ENCODE measurements at places on chromosomes 11 and 22. TPM values are rescaled to one million over a fixed set of nuclear protein-coding genes. Genes with fewer than 3 reads are reported as not detected.

DNA sequence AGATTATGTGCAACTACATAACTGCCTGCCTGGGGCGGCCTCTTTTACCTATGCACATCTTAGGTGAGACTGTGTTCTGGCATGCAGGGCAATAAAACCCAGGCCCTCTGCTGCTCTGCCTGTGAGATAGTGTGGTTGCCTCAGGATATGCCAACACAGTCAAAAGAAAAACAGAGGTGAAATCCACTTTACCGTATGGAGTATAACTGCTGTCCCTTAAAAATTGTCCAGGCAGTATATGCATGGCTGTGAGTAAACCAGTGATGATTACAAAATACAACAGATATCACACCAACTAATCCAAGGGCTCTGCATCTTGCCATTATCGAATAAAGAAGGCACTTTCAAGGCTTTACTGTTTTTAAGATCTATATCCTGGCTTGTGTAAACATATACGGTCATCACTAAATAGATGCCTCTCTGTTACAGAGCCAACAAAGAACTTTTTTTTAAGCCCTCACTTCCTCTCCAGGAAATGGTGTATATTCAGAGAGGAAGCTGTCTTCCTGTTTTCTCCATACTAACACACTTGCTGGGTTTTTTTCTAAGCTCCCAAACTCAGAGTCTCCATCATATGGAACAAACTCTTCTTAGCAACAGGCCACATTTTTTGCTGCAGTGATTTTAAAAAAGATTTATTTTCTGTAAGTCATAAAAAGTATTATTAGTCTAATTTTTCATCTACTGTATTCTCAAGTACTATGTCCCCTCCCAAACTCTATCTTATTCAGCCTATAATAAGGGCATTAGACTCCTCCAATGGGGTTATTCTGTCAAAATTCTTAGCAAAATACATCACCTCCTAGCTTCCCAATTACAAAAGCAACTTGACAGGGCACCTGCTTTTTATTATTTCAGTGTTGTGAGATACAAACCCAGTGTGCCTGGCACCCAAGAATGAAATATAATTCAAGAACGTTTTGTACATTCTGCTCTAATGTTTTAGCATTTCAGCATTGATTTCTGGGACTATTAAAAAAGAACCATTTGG lies 135.2 kb downstream of the MAML2 start:
- peak; percentile 81 for DNase-seq

DNA sequence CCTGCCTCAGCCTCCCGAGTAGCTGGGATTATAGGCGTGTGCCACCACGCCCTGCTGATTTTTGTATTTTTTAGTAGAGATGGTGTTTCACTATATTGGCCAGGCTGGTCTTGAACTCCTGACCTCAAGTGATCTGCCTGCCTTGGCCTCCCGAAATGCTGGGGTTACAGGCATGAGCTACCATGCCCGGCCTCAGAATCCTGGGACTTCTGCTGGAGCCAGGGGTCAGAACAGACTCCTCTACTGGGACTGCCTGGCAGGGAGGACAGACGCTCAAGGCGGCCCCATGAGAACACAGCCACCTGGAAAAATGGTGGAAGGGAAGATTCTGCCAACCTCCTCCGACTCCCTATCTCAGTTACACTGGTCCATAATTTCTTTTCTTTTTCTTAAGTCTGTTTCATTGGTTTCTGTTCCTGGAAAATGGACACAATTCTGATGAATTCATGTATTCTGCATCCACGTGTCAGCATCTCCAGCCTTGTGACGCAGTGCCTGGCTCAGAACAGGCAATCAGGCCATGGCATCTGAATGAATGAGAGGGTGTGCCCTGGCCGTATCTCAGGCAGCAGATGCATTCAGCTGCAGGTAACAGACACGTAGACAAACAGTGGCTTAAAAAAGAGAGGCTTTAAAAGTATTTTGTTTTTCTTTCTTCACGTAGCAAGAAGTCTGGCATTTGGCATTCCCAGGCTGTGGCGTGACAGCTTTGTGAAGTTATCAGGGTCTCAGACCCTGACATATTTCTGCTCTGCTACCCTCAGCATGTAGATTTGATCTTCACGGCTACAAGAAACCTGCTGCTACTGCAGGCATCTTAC lies 4.8 kb downstream of the SMIM38 start:
- DNase-seq: no peak

DNA sequence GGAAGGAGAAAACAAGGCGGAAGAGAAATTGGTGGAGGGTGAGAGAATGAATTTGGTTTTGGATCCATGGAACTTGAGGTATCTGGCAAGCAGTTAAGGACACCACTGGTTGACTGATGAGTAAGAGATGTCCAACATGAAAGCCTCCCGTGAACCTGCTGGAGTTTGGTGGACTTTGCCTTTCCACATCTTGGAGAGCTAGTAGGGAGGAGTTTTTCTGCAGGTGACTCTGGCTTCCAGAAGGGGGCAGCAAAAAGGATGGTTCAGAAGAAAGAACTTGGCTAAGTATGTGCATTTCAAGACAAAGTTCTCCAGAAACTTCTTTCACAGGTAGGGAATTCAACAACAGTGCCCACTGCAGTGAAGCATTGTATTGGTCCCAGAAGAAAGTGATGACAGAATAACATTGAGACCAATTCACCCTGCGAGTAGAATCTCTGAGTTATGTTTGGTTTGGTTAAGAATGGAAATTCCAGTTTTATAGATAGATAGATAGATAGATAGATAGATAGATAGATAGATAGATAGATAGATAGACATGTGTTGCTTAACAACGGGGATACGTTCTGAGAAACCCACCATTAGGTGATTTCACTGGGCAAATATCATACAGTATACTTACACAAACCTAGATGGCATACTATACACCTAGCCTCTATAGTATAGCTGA lies 28.5 kb downstream of the DCDC1 start:
- DNase-seq: peak; percentile 39

The NADSYN1 gene
- total RNA-seq: 53.5 TPM

DNA sequence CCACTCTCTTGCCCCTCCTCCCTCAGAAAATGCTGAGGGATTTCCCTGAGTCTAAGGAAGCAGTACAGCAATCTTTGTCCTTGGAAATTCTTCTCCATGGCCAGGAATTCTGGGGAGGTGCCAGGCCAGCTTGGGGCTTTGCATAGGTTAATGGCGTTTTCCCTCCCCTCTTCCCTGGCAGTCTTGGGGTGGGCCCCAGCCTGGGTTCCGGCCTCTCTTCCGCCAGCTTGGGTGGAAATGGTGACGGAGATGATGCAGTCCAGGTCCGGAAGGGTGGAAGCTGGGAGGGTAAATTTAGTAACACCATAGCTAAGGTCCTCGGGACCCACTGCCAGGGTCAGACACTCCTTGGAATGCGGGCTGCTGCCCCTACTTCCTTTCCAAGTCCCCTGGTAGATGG lies 5.0 kb downstream of the PHLDB1 start:
- peak; percentile 51 for DNase-seq

The SLC29A2 gene
- 0.64 TPM for total RNA-seq

- peak; percentile 43 for DNase-seq
These were observed 2.9 kb upstream of the WDR74 start for GRCh38 chr11:62842171-62842741.

The MN1 gene
- 3.9 TPM for total RNA-seq

GRCh38 chr22:41368543-41369423 lies 13.0 kb upstream of the TEF start:
- no peak for DNase-seq

DNA sequence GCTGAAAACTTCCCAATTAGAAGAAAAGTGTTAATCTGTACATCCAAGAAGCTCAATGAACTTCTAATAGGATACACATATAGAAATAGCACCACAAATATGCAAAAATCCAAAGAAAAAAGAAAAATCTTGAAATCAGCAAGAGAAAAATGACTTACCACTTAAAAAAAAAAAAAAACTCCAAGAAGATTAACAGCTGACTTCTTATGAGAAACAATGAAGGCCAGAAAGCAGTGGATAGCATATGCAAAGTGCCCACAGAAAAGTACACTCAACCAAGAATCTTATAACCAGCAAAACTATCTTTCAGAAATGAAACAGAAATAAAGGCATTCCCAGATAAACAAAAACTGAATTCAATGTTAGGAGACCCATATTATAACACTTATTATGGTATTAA lies 29.9 kb upstream of the OR5B12 start:
- DNase-seq: no peak

DNA sequence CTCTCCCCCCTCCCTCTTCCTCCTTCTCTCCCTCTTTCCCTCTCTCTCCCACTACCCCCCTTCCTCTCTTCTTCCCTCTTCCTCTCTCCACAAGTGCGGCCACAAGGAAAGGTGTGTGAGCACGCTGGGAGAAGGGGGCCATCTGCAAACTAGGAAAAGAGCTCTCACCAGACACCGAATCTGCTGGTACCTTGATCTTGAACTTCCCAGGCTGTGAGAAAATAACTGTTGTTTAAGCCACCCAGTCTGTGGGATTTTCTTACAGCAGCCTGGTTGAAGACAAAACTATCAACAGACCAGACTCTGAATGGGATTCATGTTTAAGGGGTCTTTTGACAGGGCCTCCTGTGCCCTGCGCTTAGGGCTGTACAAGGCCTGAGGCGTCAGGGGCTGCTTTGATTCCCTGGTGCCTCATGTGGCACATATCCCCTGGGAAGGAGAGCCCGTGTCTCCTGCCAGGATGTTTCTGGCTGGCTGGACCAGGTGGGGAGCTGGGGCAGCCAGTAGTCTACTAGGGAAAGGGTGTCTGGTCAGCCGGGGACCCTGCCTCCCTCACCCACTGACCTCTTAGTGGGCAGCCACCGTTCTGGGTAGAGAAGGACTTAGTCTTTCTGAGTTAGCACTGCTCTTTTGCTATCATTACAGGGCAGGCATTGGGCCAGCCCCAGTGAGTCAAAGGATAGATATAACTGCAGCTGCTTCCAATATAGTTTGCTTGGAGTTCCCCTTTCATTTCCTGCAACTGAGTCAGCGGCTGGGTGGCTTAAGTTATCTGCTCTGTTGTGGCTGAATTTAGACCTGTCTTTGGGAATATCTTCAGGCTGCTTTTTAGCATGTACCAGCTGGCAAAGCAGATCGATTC lies 6.2 kb downstream of the PANX1 start:
- peak; percentile 94 for DNase-seq

- DNase-seq: peak; percentile 7
These were observed 926 bp downstream of the PGR start for GRCh38 chr11:101128571-101129202.

- no peak for DNase-seq
These were observed 32.1 kb downstream of the YAP1 start for GRCh38 chr11:102142333-102142732.
